Non-pigmented ciliary epithelial cell (primary cell): ENCODE measurements at places on chromosomes 7 and 10.

DNA sequence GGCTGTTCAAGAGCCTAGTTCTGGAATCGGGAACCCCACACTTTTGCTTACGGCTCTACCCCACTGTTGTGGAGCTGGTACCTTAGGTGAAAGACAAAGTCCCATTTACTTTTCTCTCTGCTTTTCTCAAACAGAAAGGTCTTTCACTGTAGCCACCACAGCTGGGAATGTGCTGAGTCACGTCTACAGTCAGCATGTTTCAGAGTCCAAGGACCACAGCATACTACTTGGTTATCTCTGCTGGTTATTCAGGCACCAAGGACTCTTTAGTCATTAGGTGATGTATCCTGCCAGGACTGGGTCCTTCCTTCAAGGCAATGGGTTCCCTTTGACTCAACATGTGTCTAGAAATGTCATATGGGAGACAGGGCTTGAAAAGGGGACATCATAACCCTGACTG is 266.8 kb upstream of the STEAP1 start:
- DNase-seq = no peak

GRCh38 chr10:63375458-63375857 is 90.3 kb downstream of the JMJD1C start:
- no peak for DNase-seq

DNA sequence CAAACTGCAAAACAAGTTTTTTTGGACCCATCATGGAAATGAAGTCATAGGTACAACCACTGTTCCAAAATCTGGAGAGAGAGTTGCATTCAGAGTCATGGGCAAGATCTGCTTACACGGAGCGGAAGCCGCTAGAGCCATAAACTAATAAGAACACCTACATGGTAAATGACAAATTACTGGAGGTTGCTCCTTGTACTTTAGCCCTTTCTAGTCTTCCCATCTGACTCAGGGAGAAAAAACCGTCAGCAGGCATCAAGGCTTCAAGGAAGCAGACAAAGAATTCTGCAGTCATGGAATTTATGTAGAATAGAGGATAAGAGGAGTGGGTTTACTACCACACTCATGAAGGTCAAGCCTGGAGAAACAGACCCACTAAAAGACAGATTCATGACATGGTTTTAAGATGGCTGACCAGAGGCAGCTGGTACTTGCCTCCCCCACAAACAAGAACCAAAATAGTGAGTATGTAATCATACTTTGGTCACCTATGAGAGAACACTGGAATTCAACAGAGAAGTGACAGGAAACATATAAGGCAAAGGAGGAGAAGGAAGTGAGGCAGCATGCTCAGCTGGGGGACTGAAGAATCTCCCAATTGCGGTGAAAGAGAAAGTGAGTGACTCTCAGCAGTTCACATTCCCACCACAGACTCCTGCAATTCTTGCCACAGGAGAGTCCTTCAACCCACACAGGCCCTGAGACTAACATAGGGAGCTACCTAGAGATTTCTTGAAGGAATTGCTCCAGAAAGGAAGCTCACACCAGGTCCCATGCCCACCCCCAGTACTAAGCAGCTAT is 42.4 kb upstream of the ASAH2 start:
- DNase-seq = no peak

GRCh38 chr10:44974628-44975430 is 3.8 kb downstream of the DEPP1 start:
- DNase-seq = no peak

DNA sequence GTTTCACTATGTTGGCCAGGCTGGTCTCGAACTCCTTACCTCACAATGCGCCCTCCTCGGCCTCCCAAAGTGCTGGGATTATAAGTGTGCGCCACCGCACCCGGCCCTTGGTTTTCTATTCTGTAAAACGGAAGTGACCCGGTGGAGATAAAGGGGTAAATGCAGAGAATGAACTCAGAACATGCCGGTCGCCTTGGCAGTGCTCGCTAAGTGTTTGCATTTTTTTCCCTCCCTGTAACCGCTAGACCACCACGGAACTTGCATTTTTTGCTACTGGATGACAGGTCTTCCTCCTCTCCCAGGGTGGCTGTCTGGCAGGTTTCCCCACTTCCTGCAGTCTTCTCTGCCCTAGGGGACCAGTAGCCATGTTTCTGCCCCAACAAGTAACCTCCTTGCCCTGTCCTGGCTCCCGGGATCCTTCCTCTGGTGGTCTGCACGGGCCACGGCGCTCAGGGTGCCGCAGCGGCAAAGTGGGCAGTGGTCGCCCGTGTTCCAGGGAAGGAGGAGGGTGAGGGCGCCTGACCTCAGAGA is 18.8 kb upstream of the GNA12 start:
- DNase-seq = no peak

GRCh38 chr10:79057481-79058275 is 11.1 kb upstream of the ZMIZ1 start:
- DNase-seq = no peak

DNA sequence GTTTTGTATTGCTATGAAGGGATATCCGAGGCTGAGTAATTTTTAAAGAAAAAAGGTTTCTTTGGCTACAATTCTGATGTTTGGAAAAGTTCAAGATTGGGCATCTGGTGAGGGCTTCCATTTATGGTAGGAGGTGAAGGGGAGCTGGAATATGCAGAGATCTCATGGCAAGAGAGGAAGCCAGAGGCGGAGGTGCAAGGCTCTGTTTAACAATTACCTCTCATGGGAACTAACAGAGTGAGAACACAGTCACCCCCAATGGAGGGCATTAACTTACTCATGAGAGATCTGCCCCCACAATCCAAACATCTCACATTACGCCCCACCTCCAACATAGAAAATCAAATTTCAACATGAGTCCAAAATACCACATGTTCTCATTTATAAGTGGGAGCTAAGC is 62.0 kb downstream of the AKR1D1 start:
- DNase-seq = no peak

DNA sequence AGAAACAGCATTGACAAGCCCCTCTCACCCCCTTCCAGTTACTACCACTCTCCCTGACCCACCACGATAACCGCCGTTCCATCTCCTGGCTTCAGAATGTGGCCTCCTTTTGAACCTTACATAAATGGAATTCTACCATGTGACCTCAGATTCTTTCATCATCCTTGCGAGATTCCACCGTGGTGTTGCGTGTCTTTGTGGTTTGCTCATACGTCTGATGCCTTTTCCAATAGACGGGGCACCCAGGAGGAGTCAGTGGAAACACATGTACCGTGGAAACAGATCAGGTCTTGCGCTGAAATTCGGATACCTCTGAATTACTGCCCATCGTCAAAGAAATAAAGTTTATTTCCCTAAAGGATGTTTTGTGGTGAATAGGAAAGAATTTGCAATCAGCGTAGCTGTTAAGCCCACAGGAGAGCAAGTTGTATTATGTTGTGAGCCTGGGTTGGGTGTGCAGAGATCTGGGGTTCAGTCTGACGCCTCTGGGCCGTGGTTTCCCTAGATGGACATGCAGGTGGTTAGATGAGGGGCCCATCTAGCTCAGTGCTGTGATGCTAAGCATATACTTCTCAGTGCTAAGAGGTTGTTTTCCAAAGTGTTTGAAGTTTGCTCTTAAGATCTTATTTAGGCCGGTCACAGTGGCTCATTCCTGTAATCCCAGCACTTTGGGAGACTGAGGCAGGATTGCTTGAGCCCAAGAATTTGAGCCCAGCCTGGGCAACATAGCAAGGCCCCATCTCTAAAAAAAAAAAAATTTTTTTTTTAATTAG is 29.1 kb downstream of the GTF2IRD1 start:
- peak; percentile 97 for DNase-seq

- no peak for DNase-seq
Observed at GRCh38 chr10:89861584-89862301, 160.4 kb downstream of the KIF20B start.

DNA sequence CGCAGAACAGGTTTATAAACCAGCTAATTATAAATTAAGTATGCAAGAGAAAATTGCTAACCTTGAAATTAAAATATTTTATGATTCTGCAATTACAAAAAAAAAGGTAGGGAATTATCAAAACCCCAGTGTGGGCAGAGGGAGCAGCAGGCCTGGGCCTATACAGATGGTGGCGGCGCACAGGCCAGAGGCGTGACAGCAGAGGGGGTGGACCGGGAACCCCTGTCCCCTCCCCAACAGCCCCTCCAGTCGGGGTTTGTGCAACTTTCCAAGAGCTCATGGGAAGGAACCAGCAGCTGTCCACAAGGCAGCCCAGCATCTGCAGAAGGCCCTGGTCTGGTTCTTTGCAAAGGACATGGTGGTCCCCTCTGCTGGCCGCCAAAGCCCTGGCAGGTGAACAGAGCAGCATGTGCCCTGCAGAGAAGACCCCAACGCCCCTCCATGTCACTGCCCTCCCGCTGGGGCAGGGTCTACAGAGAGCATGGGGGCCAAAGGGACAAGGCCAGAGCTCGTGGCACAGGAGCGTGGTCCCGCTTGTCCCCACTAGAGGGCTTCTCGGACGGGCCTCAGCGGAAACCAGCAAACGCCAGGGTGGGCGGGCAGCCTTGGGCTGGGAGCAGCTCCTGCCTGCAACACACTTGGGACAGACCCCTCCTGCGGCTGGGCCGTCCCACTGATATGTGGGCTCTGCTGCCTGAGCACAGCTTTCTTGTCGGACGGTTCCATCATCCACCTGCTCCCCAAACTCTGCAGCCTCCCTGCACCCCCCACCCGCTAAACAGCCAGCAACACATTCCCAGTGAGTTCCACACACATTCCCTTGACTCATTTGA is 75.1 kb downstream of the EBF3 start:
- no peak for DNase-seq

DNA sequence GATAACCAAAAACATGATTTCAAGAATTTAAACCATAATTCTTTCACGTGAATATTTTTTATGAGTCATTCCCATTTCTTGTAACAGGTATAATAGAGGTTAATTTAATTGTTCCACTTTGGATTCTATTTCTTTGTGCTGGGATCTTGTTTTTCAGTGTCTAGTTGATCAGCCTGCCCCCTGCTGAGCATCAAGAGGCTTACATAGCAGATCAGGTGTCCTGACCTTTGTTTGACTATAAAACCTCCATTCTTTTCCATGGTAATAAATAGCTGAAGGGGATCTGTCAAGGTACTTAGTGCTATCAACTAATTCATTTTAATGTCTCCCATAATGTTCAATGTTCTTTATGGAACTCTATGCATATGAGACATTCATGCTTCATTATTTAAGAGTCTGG is 4.9 kb downstream of the COL17A1 start:
- DNase-seq = no peak

DNA sequence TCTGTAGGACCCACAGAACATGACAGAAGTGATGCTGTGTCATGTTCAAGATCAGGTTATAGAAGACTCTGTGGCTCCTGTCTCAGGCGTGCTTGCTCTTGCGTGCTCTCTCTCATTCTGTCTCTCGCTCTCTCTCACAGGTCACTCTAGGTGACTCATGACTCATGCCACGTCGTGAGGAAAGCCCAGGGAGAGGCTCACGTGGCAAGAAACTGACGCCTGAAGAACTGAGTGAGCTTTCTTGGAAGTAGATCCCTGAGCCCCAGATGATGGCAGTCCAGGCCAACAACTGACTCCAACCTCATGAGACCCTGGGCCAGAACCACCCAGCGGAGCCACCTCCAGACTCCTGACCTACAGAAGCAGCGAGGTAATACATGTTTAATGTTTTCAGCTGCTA is 103.3 kb downstream of the DNMBP start:
- DNase-seq = peak; percentile 89

GRCh38 chr10:116683166-116683565 is 59.2 kb downstream of the HSPA12A start:
- DNase-seq = no peak

GRCh38 chr7:18210377-18210776 is 182.7 kb upstream of the PRPS1L1 start:
- DNase-seq = no peak

DNA sequence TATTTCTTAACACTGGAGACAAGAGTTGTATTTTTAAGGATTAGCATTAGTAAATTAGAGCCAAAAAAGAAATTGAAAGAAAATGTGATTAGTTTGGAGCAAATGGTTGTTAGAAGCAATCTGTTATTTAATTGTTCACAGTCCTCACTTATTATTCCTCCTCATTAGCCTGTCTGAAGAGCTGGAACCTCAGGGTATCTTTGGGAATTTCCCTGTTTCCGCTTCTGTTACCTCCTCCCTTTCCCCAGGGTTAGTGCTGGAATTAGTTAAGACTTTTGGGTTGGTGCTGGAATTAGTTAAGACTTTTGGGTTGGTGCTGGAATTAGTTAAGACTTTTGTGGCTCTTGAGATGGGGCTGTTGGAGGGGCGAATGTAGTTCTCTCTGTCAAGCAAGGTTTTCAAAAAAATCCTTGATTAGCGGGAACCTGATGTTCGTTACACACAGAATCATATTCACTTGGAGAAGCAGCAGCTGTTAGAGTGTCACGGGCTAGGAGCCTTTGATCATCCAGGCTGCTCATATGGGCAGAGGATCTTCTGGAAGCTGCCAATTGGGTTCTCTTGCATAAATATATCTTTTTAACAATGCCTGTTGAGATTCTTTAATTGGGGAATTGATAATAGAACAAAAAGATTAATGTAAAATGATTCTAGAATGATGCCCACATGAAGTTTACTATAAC is 251.0 kb upstream of the NPSR1 start:
- DNase-seq = no peak

- peak; percentile 53 for DNase-seq
Observed at GRCh38 chr7:133530682-133531081, 277.8 kb downstream of the EXOC4 start.

DNA sequence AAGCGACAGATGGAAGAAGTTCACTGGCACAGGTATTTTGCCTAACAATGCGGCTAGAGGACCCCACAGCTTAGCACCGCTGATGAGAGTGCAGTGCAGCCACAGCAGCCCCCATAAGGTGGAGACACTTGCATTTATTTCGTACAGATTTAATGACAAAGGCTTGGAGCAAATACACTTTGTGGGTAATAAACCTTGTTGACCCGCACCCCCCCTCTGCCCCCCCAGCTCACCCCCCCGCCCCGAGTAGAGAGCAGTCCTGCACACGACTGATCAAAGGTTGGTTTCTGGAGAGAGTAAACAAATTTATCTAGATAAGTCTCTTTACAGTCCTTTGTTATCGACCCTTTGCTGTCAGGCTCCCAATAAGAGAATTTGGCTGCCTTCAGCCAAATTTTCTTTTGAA is 96.7 kb upstream of the LRGUK start:
- no peak for DNase-seq

DNA sequence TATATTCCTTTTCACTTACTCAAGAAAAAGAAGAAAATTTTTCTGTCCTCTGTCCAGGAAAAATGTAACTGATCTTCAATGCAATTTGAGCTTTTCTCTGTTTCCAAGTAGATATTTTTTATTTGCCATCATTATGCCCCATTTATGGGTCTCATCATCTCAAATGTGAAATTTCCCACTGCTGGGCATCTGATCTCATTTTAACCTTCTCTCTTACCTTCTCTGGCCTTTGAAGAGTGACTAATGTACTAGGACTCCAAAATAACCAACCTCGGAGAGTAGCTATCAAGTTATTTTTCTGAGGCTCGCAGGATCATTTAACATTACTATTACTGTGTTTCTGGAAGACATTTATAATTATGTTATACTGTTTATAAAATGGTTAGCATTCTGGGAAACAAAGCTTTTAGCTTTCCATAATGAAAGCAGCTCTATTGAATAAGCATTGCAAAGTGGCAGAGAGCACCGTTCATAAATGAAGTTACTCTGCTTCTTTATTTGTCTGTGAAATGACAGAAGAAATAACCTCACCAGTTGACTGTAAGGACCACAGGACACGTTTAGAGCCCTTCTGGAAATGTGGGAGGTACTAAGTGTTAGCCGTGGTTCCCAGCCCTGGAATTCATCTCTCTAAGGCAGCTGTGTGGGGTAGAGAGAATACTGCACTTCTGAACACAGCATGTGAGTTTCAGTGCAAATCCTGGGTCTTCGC is 33.3 kb upstream of the NMT2 start:
- DNase-seq = peak; percentile 43

- DNase-seq = no peak
Observed at GRCh38 chr7:15600298-15600697, 38.5 kb upstream of the AGMO start.
